ENCODE measurements at places on chromosomes 16 and 17.

GRCh38 chr17:39161962-39162361 is 4.0 kb downstream of the ARL5C start:
- no peak for DNase-seq

- DNase-seq = no peak
These were observed 2.2 kb upstream of the ZNF23 start for GRCh38 chr16:71464231-71464630.

- DNase-seq = no peak
These were observed 8.9 kb upstream of the TIMP2 start for GRCh38 chr17:78933959-78934568.

DNA sequence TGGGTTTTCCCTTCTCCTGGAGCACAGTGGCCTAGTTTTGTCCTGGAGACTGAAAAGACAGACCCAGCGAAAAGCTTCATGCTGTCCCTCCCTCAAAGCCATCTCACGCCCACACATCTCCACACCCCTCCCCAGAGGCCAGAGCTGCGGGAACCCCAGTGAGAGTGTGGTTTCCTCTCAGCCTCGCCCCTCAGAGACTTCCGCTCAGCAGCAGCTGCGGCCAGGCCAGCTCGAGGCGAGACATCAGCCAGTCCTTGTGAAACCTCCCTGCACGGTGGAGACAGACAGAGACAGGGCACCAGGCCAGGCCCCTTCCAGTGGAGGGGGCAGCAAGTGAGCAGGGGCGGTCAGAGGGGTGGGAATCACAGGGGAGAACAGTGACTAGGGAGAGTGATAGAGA is 77.0 kb upstream of the TNRC6C start:
- DNase-seq = peak; percentile 44
